ENCODE measurements at places on chromosomes 5 and 9.

DNA sequence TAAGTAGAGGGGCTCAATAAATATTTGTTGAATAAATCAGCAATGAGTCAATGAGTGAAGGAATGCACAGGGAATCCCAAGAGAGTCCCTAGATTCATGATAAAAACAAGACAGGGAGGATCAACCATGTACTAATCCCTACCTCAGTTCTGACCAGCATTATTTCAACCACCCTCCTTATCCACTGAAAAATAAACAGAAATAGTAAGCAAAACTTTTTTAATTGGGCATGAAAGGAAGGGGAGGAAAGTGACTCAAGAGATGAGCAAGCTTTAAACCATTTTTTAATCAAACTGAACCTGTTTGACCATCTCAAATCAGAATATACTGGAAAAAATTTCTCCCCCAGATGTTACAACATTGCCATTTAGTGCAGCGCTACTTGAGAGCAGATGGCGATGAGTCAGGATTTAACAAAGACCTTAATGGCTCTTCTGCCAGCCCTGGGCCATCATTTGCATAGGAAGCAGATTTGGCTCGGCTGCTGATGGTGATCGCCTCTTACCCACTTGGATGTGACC, 194.8 kb upstream of the SLC30A5 start:
- no peak for DNase-seq

- DNase-seq, result no peak
These were observed 166.1 kb downstream of the MACROH2A1 start for GRCh38 chr5:135232958-135233357.

DNA sequence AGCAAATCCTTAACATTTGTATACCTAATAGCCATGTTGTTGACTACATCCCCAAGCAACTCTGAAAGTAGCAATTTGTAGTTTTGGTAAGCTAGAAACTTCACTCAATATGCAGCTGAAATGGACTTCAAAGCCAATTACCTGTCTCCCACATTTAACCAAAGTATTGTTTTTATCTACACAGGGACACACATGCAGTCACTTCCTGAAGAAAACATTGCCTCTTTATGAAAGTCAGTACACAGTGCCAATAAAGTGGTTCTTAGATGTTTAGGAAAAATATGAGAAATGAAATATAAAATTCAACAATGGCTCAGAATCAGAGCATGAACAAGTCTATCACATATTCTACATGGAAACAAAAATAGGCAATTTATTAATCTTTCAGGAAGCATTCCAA, 49.2 kb downstream of the OXCT1 start:
- DNase-seq, result no peak

GRCh38 chr5:169175733-169176132, 125.2 kb downstream of the SLIT3 start:
- no peak for DNase-seq

DNA sequence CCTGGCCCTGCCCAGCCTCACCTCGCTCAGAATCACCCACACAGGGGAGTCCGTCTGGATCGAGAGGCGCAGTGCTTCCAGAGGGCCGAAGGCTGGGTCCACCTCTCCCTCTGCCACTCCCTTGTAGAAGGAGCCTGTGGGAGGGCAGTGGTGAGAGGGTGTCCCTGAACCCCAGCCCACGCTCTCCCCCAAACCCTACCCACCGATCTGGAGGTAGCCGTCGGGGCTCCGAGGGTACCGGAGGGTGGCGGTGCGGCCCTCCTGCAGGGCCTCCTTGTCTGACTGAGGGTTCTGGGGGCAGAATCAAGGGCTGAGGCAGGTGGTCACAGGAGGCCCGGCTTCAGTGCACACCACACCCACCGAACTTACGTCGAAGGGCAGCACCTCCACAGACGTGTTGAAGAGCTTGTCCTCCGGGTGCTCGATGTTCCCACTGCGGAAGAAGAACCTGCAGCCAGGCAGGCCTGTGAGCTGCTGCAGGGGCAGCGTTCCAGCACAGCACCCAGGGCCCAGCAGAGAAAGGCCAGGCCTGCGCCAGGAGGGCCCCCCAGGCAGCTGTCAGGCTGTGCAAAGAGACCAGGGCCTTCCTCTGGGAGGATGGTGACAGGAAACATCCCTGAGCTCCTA, 4.5 kb downstream of the LTC4S start:
- DNase-seq, result no peak

- DNase-seq, result no peak
These were observed 889.7 kb downstream of the CDH9 start for GRCh38 chr5:26148569-26149107.

DNA sequence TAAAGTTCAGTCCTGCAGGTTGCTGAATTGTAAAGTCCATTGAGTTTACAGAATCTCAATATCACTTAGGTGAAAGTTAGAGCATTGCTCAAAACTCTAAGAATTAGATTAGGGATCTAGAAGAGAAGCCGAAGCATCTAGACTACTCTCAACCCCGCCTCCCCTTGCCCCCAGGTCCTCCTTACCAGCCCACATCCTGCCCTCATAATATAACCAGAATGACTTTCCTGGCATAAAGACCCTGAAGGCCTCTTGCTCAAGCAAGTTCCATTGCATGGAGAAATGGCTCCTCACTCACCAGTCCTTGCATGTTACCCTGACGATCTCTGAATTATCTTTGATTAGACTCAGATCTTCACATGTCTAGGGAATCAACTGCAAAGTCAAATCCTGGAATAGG, 78.8 kb downstream of the SPATA31C2 start:
- no peak for DNase-seq

- DNase-seq, result no peak
These were observed 53.9 kb downstream of the PRDM6 start for GRCh38 chr5:123142957-123143356.

DNA sequence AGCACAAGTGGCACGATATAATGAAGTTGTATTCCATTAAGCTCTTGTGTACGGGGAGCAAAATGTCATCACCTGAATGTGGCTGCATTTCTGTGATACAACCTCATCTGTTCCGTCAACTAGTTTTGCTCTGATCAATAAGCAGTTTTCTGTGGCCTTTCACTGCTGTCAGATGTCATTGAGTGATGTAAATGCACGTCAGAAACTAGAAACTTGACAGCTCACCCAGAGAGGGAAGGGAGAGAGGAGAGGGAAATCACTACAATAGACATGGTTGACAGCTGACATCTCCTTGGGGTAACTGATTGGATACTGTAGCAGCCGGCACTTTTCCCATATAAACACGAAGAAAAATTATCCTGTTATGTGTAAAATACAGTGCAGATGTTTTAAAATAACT, 62.7 kb downstream of the SNX24 start:
- DNase-seq, result no peak

- no peak for DNase-seq
These were observed 11.3 kb downstream of the ANKDD1B start for GRCh38 chr5:75622564-75622963.

DNA sequence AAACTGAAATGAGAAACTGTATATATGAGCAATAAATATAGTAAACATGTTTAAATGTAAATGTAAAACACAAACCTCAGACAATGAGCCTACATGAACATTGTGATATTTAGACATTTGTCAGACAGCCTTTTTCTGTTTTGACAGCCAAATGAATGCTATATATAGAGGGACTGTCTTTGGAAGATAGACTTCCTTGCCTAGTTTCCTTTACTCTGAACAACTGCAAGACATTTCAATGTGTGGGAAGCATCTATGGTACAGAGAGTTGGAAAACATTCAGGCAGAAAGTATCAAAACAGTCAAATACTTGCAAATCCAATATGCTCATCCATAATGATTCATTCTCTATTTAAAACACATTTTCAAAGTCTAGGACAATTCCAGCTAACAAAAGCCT, 31.7 kb upstream of the TUSC1 start:
- no peak for DNase-seq

DNA sequence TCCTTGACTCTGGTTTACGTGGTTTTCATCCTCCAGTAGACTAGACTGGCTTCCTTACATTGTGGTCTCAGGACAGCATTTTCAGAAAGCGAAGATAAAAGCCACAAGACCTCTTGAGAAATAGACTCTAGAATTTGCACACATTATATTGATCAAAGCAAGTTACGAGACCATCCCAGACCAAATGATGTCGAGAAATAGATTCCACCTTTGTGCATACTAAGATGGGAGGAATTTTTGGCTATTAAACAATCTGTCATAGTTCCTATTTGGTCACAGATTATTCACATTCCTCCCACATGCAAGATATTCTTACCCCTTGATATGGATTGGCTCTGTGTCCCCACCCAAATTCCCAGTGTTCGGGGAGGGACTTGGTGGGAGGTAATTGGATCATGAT, 65.6 kb downstream of the TEX10 start:
- no peak for DNase-seq

GRCh38 chr9:12794101-12794799, 19.4 kb downstream of the LURAP1L start:
- DNase-seq, result no peak

DNA sequence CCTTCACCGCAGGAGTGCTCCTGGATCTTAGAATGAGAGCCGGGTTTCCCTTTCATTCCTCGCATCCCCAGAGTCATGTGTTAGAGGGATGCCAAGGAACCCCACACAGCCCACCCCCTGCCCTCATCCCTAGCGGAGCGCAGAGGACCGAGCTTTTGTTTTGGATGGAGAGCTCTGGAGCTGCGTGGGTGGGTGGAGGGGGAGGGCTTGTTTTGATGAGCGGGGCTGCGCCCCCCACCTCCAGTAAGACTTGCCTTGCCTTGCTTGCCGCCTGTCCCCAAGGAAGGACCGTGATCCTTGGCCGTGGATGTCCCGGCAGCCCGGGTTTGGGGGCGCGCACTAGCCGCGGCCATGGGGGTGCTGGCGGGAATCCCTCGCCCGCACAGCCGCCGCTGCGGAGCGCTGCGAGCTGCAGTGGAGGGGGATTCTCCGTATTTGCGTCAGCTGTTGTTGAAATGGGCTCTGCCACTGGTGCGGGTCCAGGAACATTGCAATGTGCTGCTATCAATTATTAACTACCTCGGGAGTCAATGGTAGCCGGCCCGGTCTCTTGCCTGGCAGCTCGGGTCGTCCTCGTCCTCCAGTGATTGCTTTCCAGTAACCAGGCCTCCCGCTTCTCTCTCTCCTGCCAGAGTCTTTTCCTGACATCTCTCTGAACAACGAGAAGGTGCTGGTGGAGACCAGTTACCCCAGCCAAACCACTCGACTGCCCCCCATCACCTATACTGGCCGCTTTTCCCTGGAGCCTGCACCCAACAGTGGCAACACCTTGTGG, 1.0 kb downstream of the EGR1 start:
- DNase-seq, result no peak

GRCh38 chr5:179610109-179610902, 13.2 kb downstream of the HNRNPH1 start:
- DNase-seq, result no peak

DNA sequence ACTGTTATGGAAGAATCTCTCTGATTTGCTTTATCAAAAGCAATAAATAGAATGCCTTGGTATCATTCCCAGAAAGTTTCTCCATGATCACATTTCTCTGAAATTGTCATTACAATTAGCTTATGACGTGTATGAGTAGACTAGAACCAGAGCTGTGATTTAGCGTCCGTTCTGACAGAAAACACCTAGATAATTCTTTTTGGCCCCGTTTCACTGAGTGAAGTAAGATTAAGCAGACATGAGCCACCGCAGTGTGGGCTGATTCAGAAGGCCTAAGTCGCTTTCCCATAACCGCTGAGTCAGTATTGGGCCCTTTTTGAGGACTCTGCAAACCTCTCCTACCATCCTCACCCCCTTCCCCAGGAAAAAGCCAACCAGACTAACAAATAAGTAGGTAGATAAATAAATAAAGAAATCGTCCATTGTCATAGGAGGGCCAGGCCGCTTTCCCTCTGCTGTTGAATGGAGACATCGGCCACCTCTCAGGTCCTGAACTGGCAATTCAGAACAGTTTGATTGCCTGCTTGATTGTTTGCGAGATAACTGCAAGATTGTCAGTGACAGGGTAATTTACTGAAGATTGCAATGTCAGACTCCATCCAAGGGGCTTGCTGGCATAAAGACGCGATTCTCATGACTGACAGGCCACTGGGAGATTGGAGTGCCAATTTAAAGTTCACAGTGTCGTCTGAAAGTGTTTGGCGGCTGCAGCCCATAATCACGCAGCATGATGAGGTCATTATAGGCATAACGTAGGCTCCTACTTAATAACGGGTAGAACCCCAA, 105.0 kb upstream of the WWC1 start:
- DNase-seq, result no peak

GRCh38 chr9:11312966-11313365, 700.2 kb upstream of the PTPRD start:
- DNase-seq, result no peak

DNA sequence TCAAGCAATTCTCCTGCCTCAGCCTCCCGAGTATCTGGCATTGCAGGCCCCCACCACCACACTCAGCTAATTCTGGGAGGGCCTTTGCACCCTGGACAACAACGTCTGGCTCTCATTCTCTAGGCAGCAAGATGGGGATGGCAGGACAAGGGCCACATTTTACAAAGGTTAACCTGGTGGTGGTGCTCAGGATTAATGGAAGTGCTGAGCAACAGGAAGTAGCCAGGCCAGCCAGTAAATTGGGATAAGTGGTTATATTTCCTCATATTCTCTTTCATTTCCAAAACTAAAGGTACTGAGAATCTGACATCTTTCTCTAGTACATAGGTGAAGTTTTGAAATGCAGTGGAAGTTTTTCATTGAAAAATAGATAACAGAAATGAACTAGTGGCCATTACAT, 24.7 kb upstream of the ASPN start:
- no peak for DNase-seq

- DNase-seq, result no peak
These were observed 575.2 kb upstream of the WWC1 start for GRCh38 chr5:167716126-167716775.

DNA sequence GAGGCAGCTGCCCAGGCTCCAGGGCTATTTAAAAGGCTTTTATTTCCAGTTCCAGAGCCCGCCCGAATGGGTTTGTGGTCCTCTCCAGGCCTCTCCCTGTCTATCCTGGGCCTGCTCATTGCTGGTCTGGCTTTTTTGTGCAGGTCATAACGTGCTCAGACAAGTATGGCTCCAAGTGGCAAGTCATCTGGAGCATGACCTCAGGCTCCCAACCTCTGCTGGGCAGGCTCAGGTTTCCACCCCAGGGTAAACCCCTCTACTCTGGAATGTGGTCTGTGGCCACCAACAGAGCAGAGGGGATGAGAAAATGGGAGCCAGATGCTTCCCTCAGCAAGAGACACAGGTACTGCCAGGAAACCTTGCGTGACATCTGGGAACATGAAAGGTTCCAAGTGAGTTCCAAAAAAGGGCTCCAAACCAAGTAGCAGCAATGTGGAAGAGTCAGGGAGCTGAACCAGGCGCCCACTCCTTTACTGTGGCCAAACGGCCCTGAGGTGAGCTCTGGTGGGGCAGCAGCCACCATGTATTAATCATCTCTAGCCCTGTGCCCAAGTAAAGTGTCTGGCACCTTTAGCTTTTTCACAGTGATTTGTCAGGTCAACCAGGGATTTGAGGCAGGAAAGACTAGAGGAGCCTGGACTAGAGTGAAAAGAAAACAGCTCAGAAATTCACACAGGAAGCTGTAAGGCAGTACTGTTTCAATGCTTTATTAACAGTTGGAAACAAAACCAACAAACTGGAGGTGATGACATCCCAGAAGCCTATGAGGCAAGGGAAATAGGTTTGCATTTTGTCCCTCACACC, 25.7 kb downstream of the PCDHGC5 start:
- DNase-seq, result no peak

All from NCI-H1930 (cell line).